Stimulated activated CD8-positive, alpha-beta memory T cell treated with anti-CD3 and anti-CD28 coated beads, Interleukin-4, amount 100 ng/mL, for 48 hours (primary cell): ENCODE measurements at places on chromosomes 1 and 21.

DNA sequence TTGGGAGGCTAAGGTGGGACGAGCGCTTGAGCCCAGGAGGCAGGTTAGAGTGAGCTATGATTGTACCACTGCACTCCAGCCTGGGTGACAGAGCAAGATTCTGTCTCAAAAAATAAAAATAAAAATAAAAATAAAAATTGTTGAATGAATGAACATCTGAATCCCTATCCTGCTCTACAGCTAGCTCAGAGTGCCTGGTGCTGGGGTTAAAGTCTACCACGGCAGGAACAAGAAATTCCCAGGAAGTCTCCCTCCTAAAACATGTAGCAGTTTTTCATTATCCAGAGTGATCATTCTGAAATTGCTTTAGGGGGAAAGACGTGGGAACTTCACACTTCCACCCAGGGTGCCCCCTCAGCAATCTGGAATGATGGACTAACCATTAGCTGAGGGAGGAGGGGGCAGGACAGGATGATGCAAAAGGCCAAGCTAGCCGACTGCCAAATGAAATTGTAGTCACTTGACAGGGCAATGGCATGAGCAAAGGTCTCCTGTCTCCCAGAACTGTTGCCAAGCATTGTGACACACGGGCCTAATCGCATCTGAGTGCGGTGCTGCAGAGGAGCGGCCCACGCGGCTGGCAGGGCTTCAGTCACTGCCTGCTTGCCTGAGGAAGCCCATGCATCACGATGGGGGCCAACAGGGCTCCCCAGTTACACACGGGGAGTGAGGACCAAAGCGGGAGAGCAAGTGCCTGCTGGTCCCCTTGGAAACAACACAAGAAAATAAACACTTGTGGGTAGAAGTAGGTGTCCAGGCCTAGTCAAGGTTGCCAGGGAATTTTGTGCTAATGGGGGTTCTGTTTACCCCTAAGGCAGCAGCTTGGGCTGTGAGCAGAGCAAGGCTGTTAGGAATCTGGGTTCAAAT lies 85.7 kb downstream of the NENF start:
- DNase-seq = no peak

DNA sequence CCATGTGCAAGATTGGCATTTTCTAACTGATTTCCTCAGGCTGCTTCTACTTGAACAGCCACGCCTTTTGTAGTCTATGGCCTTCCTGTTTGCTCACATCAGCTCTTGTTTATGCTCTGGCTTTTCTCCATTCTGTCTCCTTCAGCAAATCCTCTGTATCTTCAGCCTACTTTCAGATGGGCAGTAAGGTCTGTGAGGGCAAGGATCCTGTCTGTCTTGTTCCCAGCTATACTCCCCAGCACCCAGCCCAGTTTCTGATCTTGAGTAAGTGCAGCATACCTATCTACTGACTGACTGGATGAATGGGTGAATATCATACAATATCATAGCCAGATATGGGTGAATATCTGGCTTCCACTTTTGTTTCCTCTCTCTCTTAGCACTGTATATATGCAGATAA lies 438.1 kb downstream of the LMO4 start:
- no peak for DNase-seq

- no peak for DNase-seq
Observed at GRCh38 chr1:201259476-201260235, 23.6 kb upstream of the PKP1 start.

DNA sequence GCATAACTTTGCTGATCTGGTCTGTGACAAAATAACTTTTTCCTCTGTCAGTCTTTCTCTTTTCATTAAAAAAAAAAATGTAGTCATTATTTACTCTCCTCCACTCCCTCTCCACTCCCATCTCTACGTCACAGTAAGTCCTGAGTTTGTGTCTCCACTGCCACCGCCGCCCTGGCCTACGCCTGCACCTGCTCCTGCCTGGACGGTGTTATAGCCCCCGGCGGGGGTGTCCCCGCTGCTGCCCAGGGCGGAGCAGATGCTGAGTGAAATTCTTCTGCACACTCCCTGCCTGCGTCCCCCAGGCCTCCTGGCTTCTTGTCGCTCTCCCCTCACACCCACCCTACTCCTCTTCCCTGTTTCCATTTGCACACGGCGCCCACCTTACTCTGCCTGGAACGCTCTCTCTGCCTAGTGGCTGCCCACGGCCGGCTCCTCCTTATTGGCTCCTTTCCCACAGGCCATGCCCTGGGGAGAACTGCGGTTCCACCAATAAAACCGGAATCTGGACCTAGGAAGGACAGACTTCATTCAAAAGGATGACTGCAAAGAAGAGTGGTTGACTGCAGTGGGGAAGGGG lies 55.2 kb upstream of the C1orf174 start:
- DNase-seq = no peak

- no peak for DNase-seq
Observed at GRCh38 chr21:15437883-15438282, 291.9 kb upstream of the USP25 start.

DNA sequence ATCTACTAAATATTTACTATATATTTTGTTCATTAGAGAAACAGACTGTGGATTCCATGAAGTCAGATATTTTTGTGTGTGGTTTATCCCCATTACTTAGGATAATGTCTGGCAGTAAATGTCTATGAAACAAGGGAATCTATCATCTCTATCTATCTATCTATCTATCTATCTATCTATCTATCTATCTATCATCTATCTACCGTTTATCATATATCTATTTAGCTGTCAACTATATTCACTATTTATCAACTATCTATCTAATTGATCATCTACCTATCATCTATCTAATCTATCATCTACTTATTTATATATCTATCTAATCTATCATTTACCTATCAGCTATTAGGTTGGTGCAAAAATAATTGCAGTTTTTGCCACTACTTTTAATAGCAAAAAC lies 255.7 kb downstream of the GRIK1 start:
- no peak for DNase-seq

- DNase-seq = no peak
Observed at GRCh38 chr1:8122160-8122476, 96.0 kb upstream of the ERRFI1 start.

GRCh38 chr1:77543822-77544448 lies 138.5 kb downstream of the ZZZ3 start:
- no peak for DNase-seq

DNA sequence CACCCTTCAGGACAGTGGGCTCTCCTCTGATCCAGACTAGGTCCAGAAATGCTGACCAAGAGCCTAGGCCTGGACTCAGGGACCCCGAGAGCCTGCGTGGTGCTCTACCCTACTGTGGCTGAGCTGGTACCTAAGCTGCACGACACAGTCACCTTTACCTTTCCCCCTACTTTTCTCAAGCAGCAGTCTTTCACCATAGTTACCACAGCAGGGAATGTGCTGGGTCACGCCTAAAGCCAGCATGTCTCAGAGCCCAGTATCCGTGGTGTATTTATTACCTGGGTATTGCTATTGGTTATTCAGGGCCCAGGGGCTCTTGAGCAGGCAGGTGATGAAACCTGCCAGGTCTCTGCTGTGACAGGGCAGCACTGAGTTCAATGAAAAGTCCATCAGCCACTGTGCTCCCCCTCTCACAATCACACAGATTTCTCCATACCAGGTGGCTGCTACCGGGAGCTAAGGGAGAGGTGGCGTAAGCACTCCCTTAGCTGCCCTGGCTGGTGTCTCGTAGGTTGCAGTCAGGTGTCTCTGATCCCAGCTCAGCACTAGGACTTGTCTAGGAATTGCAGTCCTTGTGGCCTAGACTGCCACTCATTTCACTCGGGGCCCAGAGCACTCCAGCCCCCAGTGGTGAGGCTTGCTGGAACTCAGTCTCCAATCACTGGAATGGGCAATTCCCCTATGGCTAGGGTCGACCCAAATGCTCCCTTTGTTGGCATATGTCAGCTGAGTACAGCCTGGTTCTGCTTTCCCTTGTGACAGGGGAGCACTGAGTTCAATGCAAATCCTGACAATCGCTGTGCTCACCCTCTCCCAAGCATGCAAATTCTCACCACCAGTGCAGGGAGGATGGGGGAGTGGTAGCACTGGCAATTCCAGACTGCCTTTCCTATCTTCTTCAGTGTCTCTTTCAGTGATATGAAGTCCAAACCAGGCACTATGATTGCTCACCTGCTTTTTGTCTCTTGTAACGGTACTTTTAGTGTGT lies 128.7 kb downstream of the PHTF1 start:
- no peak for DNase-seq

GRCh38 chr1:35923791-35924221 lies 7.1 kb upstream of the AGO3 start:
- no peak for DNase-seq

- no peak for DNase-seq
Observed at GRCh38 chr21:34205811-34206571, 132.6 kb downstream of the MRPS6 start.

- no peak for DNase-seq
Observed at GRCh38 chr1:55284856-55285255, 69.7 kb upstream of the USP24 start.

GRCh38 chr21:42232176-42232825 lies 13.4 kb downstream of the ABCG1 start:
- DNase-seq = no peak
